ENCODE measurements at places on chromosomes 7 and 10.

DNA sequence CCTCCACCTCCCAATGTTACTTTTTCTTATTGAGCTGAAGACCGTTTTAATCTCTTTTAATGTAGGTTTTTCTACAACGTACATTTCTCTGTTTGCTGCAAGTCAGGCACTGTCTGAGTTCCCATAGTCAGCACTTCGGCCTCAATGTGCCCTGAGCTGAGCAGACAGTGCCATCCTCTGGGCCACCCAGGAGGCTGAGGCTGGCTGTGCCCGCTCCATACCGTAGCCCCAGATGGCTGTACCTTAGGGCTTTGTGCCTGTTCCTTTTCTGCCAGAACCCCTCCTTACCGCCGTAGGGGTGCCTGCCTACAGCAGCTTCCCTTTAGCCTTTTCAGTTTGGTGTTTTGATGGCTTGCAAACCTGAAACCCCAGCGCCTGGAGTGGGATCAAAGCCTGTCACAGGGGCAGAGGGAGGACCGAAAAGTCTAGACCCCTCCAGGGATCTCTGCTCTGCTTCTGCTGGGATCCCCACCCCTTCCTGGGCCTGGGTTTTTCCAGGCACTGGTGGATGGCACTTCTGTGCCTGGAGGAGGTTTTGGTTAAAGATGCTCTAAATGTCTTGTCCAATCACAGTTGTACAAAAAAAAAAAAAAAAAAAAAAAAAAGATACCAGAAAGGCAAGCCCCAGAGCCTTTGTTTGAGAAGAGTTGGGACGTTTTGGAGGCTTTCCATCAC is 9.0 kb downstream of the AGAP3 start:
- DNase-seq, result no peak

GRCh38 chr10:49379596-49380410 is 16.1 kb downstream of the DRGX start:
- DNase-seq, result no peak

- no peak for DNase-seq
Observed at GRCh38 chr10:14486777-14487487, 156.2 kb upstream of the FRMD4A start.

DNA sequence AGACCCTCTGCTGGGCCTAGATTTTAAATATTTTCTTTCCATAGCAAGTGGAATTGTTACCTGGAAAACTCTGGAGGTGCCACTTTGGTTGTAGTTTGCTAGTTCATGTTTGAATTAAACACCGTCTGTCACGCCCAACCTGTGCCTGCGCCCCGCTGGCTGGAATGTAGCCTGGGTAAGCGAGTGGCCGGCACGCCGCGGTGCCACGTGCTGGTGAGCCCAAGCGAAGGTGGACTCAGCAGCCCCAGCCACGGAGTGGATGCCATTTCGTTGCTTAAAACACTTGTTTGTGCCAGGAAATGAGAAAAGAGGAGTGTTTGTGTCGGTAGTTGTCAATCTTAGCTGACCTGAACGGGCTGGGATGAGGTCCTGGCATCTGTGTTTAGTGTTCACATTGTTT is 2.7 kb downstream of the GET4 start:
- DNase-seq, result no peak

- no peak for DNase-seq
Observed at GRCh38 chr7:131381069-131381838, 53.6 kb downstream of the MKLN1 start.

GRCh38 chr10:82576093-82576492 is 701.1 kb downstream of the NRG3 start:
- DNase-seq, result no peak

- DNase-seq, result no peak
Observed at GRCh38 chr7:115822380-115822779, 208.2 kb downstream of the TFEC start.

GRCh38 chr10:124283949-124284250 is 134.8 kb downstream of the OAT start:
- DNase-seq, result no peak

- DNase-seq, result no peak
Observed at GRCh38 chr7:1608318-1608717, 38.5 kb upstream of the PSMG3 start.

DNA sequence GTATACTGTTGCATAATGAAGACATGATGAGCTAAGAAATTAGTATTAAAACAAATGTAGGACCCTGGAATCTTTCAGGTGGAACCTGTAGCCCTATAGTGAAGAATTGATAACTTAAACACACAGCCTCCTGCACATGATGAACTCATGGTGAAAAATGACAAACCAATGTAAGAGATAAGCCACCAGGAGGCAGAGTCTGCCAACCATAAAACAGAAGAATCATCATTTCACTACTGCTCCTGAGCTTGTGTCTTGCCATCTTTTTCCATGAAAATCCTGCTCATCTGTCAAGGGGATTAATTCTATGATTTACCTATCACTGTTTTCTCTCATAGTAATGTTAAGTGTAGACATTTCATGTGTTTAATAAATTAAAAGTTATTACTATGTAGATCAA is 363.9 kb downstream of the MALRD1 start:
- DNase-seq, result no peak

DNA sequence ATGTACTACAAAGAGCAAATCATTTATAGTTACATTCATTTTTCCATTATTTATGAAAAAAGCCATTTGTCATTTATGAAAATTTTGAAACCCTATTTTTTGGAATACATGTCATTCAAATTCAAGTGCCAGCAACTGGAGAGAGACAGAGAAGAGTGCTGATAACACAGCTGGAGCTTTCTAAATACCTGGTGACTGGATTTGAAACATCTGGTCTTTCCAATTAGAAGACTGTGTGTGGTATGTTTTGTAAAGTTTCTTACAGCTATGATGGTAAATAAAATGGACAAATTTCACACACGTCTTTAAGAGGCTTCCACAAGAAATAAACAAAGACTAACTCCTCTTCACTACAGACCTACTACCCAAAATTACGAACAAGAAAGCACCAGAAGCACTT is 56.8 kb downstream of the CHCHD3 start:
- DNase-seq, result no peak

DNA sequence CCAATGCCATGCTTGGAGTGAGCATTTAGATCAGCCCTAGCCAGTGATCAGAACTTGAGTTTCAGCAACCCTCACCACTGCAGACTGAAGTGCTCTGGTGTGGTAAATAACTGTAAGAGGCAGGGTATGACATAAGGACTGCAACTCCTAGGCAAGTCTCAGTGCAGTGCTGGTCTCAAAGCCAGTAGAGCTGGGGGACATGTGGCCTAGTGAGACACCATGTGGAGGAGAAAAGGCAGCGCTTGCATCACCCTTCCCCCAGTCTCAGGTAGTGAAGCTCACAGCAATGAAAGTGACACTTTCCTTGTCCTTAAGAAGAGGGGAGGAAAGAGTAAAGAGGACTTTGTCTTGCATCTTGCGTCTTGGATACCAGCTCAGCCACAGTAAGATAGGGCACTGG is 386.8 kb upstream of the POT1 start:
- no peak for DNase-seq

DNA sequence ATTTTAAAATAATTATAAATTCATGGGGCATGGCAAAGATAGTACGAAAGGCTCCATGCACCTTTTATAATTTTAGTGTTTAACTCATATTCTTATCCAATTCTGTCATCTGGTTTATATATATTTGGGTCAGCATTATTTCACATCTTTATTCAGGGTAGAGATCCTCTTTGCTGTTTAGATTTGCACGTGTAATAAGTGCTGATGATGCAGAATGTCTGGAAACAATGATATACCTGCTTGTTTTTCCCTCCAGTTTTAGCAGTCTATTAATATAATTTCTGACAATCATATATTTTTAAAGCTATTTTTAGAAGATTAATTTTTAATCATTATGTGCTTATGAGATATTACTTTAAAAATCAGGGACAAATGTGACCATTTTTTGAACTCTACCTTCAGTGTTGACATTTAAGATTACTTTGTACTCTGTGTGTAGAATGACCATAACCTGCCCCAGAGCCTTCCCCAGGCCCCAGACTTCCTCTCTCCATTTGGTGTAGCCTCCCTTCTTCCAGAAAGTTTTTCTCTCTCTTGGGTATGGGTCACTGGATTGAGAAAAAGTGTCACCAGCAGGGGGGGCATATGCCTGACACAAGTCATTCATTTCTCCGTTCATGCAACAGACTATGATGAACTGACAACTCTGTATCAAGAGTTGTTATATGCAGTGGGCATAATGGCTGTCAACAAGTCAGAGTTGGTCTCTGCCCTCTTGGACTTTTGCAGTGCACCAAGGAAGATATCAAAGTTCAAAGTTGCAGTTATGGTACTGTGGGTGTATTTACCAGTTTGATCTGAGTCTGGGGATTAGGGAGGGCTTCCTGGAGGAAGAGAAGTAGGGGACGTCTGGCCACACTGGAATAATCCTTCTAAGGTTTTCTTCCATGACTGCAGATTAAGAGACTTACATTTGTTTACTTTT is 192.6 kb upstream of the CCDC6 start:
- DNase-seq, result no peak

DNA sequence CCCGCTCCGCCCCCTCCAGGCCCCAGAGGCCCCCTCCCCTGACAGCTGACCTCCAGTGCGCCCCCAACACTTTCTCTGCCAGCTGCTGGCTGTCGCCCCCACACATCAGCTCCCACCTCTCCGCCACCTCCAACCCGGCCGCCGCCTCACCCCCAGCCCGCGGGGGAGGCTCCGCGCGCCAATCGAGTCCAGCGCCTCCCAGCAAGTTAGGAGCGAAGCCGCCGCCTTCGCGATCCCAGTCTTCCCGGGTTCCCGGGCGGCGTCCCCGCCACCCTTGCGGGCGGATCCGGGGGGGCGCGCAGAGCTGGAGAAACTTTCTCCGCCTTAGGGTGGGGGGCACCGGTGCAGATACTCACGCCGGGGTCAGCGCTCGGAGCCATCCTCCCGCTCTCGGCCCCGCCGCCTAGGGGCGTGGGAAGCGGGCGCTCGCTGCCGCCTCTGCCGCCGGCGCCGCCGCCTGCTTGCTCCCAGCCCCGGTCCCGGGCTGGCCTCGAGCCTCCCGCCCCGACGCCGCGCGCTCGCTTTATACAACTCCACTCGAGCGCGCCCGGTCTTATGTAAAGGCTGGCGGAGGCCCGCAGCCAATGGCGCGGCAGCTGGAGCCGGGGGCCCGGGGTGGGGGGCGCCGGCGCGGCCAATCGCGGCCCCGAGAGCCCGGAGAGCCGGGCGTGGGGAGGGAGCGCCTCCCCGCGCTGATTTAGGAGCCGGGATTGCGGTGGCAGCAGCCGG is at the start of gene CRTAC1:
Gene CRTAC1, minus strand, starts transcription at position 529 of the 729 bp plus-strand sequence. Its CDS starts 149 bp downstream, at position 380.
- peak; percentile 60 for DNase-seq

DNA sequence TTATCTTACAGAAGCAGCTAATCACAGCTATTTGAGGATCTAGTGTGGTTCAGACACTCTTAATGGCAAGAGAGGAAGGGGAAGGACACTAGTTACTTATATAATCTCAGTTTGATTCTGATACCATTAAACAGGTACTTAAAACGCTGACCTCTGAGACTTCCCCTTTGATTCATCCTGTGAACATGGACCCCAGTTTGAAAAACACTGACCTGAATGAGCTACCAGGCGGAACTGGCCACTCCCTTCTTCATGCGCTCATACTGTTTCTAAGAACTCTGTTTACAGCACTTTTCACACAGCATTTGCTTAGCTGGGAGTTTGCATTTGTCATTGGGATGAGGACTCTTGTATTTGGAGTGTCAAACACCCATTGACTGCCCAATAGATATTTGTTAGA is 45.7 kb downstream of the BEND7 start:
- DNase-seq, result no peak

DNA sequence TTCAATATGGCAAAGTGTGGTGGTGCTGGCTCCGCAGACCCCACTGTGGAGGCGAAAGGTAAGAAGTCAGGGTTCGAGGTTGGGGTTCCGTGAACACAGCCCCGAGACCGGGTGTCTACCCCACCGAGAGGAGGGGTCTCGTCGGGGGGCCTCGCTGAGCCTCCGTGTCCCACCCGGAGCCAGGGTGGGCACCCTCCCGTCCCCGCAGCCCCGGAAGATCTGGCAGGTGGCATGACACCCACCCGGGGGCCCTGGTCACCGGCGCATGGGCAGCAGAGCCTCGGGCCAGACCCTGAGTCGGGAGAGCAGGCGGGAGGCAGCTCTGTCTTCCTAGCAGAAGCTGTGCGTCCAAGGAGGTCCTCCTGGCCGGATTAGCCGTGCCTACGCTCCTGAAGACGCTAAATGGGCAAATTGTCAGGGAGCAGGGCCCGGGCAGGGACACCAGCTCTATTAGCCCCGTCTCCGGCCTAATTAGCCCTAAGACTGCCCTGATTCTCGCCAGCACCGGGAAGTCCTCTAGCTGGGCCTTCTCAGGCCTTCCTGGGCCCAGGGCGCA is 56.4 kb downstream of the UNCX start:
- DNase-seq, result no peak

- DNase-seq, result no peak
Observed at GRCh38 chr10:241966-242643, 106.8 kb downstream of the ZMYND11 start.

DNA sequence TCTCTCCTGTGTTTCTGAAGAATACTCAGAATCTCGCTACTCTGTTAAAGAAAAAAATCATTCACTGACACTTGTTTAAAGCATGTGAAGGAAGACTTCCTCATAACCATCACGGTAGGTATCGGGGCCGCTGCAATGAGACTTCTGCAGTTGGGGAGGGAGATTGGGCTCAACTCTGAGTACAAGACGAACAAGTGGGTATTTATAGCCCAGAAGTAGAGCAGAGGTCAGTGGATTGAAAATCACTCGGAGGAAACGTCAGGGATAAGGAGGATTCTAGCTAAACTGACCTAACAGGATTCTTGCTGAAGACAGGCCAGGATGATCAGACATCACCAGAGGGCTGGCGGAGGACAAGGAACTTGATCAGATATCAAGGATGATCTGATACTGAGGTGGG is 33.3 kb downstream of the ITPRIP start:
- no peak for DNase-seq

- no peak for DNase-seq
Observed at GRCh38 chr10:116210588-116211346, 62.2 kb downstream of the GFRA1 start.

DNA sequence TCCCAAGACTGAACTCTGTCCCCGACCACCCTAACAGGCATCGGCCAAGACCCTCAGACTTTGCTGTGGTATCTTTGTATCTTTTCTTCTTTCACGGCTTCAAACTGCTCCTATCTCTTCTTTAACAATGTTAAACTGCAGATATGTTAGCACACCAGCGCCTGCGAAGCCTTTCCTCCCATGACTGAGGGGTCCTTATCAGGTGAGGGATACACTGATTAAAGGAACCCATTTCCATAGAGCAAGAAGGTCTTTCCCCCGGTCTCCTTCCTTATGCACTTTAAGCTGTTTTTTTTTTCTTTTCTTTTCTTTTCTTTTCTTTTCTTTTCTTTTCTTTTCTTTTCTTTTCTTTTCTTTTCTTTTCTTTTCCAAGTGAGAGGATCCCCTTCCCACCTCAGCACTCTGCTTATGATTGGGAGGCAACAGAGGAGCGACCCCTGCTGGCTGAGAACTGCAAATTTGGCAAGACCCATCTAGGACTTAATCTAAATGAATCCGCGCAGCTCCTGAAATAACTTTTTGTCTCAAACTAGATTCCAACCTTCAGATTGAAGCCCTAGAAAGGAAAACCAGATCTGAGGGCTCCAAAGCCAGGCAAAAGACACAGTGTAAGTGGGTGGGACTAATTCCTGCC is 109.9 kb downstream of the ITGB8 start:
- DNase-seq, result no peak

GRCh38 chr7:70044064-70044463 is 445.8 kb downstream of the AUTS2 start:
- DNase-seq, result no peak

Data from DMS79 (cell line).